Fibroblast of lung (primary cell): ENCODE measurements at places on chromosomes 6 and 20.

DNA sequence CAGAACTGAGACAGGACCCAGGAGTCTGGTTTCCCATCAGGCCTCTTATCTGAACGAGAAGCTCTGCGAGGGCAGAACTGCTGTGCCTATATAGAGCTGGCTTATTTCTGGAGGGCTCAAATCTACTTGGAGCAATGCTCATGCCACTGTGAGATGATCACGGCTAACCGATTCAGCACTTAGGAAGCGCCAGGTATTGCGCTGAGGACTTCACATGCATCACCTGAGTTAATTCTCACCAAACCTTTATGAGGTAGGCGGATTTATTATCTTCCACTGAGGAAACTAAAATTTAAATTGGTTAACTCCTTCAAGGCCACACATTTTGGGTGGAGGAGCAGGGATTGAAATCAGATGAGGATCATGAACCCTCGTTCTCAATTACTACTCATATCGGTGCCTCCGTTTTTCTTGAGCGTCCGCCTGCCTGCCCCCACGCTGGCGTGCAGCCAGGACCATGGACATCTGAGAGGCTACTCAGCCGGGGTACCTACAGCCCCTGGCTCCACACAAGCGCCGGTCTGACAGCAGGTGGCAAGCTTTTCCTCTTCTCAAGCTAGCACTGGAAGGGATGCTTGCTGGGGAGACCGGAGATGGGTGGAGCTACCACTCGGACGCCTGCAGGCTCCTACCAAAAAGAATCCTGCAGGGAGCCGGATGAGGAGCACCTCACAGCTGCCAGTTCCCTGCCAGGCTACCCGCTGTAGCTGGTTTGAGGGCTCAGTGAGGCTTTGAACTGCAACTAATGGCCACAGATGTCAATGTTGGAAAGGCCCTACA lies 1.0 kb upstream of the PCIF1 start:
- peak; percentile 76 for DNase-seq

- DNase-seq: peak; percentile 82
Observed at GRCh38 chr6:12635813-12636212, 80.8 kb upstream of the PHACTR1 start.

DNA sequence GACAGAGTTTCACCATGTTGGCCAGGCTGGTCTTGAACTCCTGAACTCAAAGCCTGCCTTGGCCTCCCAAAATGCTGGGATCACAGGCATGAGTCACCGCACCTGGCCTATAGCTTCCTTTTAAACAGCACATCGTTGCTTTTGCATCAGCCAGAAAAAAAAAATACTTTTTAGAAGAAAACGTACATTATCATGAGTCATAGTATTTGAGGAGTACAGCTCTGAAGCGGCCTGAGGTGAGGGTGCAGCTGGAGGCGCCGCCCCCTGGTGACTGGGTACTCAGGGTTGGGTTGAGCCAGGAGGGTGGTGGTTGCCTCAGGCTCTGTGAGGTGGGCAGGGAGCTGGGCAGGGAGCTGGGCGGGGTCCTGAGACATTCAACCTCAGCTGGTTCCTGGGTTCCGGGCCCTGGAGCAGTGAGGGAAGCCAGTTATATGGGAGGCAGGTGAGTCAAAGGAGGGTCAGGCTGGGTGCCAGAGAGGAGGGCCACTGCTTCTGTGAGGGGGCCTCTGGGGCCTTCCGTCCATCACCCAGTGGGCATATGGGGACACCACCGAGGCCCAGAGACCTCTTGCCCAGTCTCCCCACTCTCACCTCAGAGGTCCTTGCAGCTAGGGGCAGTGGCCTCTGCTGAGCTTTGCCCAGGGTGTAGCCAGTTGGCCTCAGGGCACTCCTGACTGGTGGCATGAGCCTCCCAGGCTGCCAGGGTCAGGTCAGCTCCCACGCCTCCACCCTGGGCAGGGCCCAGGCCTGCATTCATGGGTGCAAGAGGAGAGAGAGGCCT lies 11.7 kb upstream of the ID1 start:
- peak; percentile 90 for DNase-seq

DNA sequence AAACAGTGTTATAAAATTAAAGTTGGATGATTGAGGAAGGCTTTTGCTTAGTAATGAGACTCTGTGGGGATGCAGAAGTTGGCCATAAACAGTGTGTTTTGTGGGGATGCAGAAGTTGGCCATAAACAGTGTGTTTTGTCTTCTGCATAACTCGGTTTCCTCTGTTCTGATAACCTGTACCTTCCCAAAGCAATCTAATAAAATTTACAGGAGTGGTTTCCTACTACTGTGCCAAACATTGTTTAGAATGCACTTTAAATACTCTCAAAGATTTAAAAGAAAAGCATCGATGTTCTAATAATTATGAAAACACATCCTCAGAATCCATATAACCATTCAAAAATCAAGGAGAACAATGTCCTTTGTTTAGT lies 36.9 kb upstream of the SIRT5 start:
- DNase-seq: no peak
